ENCODE measurements at places on chromosomes 1 and 21. TPM values are rescaled to one million over a fixed set of nuclear protein-coding genes. Genes with fewer than 3 reads are reported as not detected.

ACKR1 gene
- not detected for total RNA-seq

DNA sequence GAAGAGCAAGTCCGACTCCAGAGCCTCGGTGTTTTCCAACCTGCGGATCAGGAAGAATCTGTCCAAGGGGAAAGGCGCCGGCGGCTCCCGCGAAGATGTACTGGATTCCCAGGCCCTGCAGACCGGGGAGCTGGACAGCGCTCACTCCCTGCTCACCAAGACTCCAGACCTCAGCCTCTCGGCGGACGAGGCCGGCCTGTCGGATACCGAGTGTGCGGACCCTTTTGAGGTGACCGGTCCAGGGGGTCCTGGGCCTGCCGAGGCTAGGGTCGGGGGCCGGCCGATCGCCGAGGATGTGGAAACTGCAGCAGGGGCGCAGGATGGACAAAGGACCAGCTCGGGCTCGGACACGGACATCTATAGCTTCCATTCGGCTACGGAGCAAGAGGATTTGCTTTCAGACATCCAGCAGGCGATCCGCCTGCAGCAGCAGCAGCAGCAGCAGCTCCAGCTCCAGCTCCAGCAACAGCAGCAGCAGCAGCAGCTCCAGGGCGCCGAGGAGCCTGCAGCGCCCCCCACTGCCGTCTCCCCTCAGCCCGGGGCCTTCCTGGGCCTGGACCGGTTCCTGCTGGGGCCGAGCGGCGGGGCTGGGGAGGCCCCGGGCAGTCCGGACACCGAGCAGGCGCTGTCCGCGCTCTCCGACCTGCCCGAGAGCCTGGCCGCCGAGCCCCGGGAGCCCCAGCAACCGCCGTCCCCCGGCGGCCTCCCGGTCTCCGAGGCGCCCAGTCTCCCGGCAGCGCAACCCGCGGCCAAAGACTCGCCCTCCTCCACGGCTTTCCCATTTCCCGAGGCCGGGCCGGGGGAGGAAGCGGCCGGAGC lies 827 bp downstream of the FMN2 start:
- peaks cover 29% of the 10 kb centered on the region for H3K27me3 ChIP-seq
- peaks cover 7% of the 10 kb centered on the region for H3K4me1 ChIP-seq
- no peaks in the 10 kb centered on the region for H3K36me3 ChIP-seq

EFCAB7 gene
- total RNA-seq: 8.5 TPM

TTC22 gene
- total RNA-seq: 4.1 TPM

DNA sequence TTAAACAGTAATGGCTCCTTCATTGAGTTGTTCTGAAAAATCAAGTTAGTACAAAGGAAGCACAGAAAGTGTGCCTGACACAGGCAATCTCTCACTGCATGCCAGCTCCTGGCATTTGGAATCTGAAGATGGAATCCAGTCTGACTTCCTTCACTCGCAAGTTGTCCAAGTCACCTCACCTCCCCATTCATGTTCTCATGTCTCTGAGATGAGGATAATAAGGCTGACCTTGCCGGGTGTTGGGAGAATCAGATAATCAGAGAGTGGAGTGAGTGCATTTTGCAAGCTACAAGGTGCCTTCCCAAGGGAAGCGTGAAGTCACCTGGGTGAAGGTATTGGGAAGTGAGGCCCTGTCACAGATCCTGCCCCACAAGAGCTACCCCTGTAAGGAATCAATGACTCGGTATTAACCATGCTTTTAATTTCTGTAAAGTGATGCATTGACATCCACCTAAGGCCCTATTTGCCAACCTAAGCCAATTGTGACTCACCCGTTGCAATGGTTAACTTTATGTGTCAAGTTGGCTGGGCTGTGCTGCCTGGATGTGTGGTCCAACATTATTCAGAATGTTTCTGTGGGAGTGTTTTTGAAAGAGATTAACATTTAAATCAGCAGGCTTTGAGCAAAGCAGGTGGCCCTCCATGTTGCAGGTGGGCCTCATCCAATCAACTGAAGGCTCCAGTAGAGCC lies 62.5 kb upstream of the TARBP1 start:
- H3K4me3 ChIP-seq: no peak overlapping the region
- H3K4me1 ChIP-seq: peaks cover 23% of the 10 kb centered on the region
- H3K27ac ChIP-seq: no peak overlapping the region
- no peaks in the 10 kb centered on the region for H3K36me3 ChIP-seq
- H3K27me3 ChIP-seq: no peaks in the 10 kb centered on the region
- DNase-seq: peak; percentile 33

- H3K36me3 ChIP-seq: no peaks in the 10 kb centered on the region
- H3K27me3 ChIP-seq: peaks cover 2% of the 10 kb centered on the region
- no peak for DNase-seq
These were observed 382.5 kb upstream of the VAMP3 start for GRCh38 chr1:7388488-7389185.

KCND3 gene
- not detected for total RNA-seq

C8A gene
- total RNA-seq: not detected

DNA sequence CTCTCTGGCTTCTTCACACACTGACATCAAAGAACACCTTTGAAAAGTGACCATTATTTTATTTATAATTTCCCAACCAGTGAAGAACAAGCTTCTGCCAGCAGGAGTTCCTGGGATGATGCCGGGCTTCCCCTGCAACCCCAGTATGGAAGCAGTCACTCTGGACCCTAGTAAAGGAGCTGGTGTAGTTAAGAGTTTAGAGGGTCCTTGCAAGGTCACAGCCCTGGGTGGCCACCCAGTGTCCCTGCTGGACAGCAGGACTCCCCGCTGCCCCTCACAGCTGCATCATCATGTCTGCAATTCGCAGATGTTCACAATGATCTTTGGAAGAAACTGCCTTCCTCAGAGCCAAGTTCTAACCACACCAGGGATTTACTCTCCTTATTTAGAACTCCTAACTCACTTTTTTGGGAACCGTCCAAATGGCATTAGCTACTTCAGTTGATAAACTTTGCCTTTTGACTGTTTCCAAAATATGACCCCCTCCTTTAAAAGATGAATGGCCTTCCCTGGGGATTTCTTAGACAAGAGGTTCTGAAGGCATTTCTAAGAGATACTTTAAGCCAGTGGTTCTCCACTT lies 90.6 kb downstream of the HIVEP3 start:
- no peak overlapping the region for H3K27ac ChIP-seq
- no peaks in the 10 kb centered on the region for H3K27me3 ChIP-seq
- H3K36me3 ChIP-seq: no peaks in the 10 kb centered on the region
- H3K4me1 ChIP-seq: no peaks in the 10 kb centered on the region
- H3K4me3 ChIP-seq: no peak overlapping the region

DNA sequence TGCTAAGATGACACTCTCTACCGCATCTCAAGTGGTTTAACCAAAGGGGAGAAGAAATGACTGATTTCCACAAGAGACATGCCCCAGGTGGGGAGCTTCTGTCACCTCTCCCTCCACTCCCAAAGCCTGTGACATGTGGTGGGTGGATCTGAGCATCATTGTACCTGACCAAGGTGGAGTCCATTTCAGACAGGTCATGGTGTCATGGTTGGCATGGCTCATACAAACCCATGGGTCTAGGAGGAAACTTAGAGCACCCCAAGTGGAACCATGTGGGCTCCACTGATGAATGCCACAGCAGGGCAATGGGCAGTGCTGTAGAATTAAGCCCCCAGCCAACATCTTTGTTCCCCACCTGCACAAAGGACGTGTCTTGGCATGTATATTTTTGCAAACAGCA lies 131.5 kb upstream of the EDN2 start:
- peaks cover 9% of the 10 kb centered on the region for H3K4me1 ChIP-seq
- H3K27me3 ChIP-seq: no peaks in the 10 kb centered on the region
- H3K36me3 ChIP-seq: peaks cover 50% of the 10 kb centered on the region
- DNase-seq: no peak

DNA sequence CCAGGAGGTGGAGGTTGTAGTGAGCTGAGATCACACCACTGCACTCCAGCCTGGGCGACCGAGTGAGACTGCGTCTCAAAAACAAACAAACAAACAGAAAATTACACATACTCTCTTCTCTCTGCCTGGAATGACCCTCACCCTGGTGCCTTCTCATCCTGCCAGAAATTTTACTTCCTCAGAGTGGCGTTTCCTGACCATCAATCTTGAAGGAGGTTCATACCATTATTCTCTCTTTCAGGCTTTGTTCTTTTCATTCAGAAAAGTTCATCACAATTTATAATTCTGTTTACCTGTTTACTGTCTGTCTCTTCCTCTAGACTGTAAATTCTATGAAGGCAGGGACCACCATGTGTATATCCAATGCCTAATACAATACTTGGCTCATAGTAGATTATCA lies 79.3 kb downstream of the RPS6KA1 start:
- peaks cover 3% of the 10 kb centered on the region for H3K27me3 ChIP-seq
- H3K4me3 ChIP-seq: no peak overlapping the region
- H3K4me1 ChIP-seq: no peaks in the 10 kb centered on the region
- no peak overlapping the region for H3K27ac ChIP-seq
- no peaks in the 10 kb centered on the region for H3K36me3 ChIP-seq

- H3K4me1 ChIP-seq: no peaks in the 10 kb centered on the region
- no peak overlapping the region for H3K4me3 ChIP-seq
- no peak for DNase-seq
- H3K27ac ChIP-seq: no peak overlapping the region
- peaks cover 6% of the 10 kb centered on the region for H3K27me3 ChIP-seq
- H3K36me3 ChIP-seq: no peaks in the 10 kb centered on the region
These were observed 3.8 kb downstream of the F13B start for GRCh38 chr1:197063212-197063611.

GRCh38 chr1:101178688-101179491 lies 57.9 kb upstream of the S1PR1 start:
- H3K27me3 ChIP-seq: no peaks in the 10 kb centered on the region
- peaks cover 87% of the 10 kb centered on the region for H3K4me1 ChIP-seq
- H3K36me3 ChIP-seq: peaks cover 4% of the 10 kb centered on the region
- peak overlapping the region; percentile 99 for H3K27ac ChIP-seq

RIMKLA gene
- total RNA-seq: 8.9 TPM

CAMK2N1 gene
- 0.49 TPM for total RNA-seq

DNA sequence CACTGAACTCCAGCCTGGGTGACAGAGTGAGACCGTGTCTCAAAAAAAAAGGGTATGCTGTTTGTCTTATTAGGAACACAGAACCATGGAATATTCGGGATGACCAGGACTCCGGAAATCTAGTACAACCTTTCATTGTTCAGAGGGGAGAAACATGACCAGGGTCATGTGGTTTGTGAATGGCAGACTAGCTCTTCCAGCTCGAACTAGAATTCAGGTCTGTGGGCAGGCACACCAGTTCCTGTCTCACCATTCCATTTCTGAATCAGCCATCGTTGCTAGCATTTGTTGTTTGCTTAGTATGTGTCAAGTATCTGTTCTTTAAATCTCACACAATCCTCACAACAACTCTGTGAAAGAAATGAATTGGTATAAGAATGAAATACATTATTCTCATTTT lies 50.9 kb downstream of the MDM4 start:
- peak; percentile 40 for DNase-seq
- H3K4me1 ChIP-seq: peaks cover 44% of the 10 kb centered on the region
- H3K27ac ChIP-seq: no peak overlapping the region
- peaks cover 19% of the 10 kb centered on the region for H3K36me3 ChIP-seq
- no peaks in the 10 kb centered on the region for H3K27me3 ChIP-seq

DNA sequence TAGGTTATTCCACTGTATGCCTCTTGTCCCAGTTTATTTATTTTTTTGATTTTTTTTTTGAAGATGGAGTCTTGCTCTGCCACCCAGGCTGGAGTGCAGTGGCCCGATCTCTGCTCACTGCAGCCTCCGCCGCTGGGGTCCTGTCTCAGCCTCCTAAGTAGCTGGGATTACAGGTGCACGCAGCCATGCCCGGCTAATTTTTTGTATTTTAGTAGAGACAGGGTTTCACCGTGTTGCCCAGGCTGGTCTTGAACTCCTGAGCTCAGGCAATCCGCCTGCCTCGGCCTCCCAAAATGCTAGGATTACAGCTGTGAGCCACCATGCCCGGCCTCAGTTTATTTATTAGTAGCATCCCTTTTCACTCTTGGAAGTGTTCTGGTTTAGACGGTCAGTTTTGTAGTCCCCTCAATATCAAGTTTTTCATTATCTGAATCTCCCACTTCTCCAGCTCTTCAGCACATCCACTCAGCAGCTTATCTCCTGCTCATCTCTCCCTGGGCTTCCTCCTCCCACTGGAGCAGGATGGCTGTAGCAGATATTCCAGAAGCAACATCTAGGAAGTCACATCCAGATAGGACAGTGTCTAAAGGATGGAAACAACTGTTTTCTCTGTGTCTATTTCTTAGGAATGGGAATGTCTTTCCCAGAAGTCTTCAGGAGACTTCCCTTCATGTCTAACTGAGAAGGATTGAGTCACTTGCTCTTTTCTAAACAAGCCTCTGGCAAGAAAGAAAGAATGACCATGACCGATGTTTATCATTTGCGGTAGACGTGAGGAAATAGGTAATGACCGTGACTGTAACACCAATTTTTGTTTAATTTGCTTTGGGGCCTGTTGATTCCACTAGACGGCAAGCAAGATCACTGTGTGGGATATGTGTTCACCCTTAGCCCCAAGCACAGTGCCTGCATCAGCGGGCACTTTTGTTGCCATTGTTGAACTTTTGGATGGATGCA lies 14.4 kb downstream of the CCDC190 start:
- H3K4me3 ChIP-seq: no peak overlapping the region
- no peak for DNase-seq
- H3K4me1 ChIP-seq: no peaks in the 10 kb centered on the region
- H3K36me3 ChIP-seq: no peaks in the 10 kb centered on the region

GRCh38 chr1:157090771-157091170 lies 8.8 kb downstream of the ETV3L start:
- no peak overlapping the region for H3K27ac ChIP-seq
- no peak overlapping the region for H3K4me3 ChIP-seq
- no peaks in the 10 kb centered on the region for H3K4me1 ChIP-seq
- H3K27me3 ChIP-seq: peaks cover 2% of the 10 kb centered on the region

DNA sequence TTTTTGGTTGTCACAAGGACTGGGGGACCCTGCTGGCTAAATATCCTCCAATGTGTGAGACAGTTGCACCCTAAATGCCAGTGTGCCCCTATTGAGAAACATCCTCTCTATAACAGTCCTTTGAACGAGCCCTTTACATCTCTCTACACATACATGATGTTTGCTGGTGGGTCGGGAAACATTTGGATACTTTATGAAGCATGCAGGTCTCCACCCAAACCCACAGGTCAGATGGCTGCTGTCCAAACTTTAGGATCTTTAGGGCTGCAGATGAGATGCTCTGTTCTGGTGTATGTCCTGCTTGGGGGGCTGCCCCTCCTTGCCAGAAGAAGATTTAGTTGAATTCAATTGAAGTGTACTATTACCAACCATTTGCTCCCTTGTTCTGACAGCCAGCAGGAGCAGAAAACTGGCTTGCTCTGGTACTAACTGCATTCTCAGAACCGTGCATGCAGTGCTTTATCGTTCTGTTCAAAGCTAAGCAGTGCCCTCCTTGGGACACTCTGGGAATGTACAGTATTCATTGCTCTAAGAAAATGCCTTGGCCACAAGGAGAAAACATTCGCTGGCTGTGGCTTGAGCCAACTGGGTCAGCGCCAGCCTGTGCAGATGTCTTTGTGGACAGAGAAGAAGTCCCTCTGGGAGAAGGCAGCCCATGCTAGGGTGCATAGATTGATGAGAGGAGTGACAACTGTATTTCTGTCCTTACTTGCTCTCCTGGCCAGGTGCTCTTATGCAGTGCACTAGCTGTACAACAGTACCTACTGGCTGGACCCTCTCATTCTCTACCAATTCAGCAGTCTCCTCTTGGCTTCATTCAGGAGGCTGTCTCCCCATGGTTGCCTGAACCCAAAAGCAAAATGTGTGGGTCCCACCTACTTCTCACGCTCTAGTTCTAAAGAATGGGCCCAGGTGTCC lies 61.4 kb upstream of the DIRAS3 start:
- H3K27ac ChIP-seq: no peak overlapping the region
- peaks cover 1% of the 10 kb centered on the region for H3K4me1 ChIP-seq
- DNase-seq: no peak
- H3K36me3 ChIP-seq: no peaks in the 10 kb centered on the region
- peaks cover 7% of the 10 kb centered on the region for H3K27me3 ChIP-seq
- no peak overlapping the region for H3K4me3 ChIP-seq

PER3 gene
- 2.5 TPM for total RNA-seq
